ENCODE measurements at places on chromosomes 6 and 20.

- no peak for DNase-seq
Observed at GRCh38 chr6:142189057-142189456, 42.0 kb downstream of the VTA1 start.

DNA sequence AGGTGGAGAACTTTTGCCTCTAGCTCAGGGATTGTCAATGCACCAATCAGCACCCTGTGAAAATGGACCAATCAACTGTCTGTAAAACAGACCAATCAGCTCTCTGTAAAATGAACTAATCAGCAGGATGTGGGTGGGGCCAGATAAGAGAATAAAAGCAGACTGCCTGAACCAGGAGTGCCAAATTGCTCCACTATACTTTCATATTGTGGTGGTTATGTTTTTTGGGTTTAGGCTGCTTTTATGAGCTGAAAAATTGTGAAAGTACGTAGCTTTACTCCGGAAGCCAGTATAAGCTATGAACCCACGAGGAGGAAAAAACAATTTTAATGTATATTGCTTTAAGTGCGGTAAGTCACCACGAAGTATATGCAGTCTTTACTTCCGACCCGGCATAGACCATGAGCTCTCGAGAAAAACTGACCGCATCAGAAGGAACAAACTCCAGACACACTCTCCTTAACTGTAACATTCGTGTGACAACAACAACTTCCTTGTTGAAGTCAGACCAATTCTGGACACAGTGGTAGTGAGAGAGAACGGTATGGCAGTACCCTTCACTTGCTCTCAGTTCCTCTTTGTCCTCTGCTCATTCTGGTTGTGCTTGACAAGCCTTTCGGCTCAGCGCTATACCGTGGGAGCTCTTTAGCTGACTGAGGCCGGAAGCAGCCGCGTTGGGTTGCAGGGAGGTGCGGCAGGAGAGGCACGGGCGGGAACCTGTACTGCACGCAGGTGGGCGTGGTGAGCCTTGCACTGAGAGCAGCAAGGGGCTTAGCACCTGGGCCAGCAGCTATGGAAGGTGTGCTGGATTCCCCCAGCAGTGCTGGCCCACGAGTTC lies 81.9 kb upstream of the E2F3 start:
- peak; percentile 56 for DNase-seq

GRCh38 chr20:22525821-22526220 lies 58.6 kb downstream of the FOXA2 start:
- DNase-seq = no peak

- DNase-seq = no peak
Observed at GRCh38 chr20:46260480-46260879, 47.8 kb downstream of the CDH22 start.

DNA sequence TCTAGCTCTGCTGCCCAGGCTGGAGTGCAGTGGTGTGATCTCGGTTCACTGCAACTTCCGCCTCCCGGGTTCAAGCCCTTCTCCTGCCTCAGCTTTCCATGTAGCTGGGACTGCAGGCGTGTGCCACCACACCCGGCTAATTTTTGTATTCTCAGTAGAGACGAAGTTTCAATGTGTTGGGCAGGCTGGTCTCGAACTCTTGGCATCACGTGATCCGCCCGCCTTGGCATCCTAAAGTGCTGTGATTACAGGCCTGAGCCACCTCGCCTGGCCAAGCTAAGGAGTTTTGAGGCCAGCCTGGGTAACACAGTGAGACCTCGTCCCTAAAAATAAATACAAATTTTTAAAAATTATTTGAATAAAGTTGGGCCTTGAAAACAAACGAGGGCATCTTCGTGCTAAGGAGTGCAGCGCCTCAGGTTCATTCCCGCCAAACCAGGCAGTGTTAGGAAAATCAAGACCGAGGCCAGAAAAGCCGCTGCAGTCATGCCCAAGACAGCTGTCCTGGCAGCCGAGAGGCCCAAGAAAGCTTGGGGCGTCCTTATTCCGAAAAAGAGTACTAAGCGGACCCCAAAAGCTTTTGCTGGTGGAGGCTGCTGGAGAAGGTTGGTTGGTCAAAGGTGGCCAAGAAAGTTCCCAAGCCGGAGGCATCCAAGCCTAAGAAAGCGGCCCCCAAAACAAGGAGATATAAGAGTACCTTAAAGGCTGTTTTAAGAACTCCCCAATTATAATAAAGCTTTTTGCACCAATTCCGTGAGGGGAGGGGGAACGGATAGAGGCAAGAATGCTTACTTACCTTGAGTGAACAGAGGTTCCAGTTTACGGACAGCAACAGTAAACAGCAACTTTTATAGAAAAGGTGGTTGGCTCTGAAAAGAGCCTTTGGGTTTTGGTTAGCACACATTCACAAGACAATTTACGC lies 109.0 kb downstream of the HFE start:
- DNase-seq = no peak

- no peak for DNase-seq
Observed at GRCh38 chr20:49587111-49587570, 19.2 kb upstream of the PTGIS start.
